Thoracic aorta (tissue), 2 donors: ENCODE measurements at places on chromosomes 16 and 17. TPM values are rescaled to one million over a fixed set of nuclear protein-coding genes. Genes with fewer than 3 reads are reported as not detected.

The CACNG5 gene
- not detected for total RNA-seq

DNA sequence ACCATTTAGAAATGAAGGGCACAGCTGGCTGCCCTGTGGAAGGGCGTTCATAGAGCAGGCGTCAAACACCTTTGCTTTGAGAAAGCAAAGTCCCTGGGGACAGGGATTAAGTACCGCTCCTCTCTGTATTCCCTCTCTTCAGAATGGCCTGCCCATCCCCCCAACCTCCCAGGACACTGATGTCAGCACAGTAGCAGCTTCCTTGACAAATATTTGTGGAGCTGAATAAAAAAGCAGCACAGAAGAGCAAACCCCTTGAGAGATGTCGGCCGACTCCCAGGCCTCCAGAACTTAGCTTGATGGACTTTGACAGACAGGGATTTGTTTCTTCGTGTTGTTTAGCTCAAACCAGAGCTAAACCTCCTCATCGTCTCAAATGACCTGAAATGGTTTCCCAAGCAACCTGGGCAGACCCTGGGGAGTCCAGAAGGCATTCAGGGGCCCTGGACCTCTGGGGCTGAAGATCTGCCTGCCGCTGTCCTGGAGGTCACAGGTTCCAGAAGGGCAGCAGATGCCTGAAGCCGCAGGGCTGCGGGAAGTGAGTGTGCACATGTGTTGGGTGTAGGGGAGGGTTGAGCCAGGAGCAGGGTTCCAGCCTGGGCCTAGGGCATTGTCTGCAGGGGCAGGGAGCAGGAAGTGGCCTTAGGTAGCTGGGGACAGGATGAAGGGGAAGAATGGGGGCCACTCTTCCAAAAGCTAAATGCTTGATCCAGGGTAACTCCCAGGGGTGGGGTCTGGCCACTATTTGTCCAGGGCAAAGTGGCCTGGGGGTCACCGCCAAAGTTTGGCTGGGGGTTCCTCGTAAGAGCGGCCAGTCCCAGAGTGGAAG, 42.3 kb upstream of the NKD1 start:
- no peaks in the 10 kb centered on the region for H3K27me3 ChIP-seq
- DNase-seq = no peak
- no peaks in the 10 kb centered on the region for H3K36me3 ChIP-seq

GRCh38 chr16:16150117-16150877, 73.0 kb downstream of the ABCC6 start:
- peaks cover 11% of the 10 kb centered on the region for H3K36me3 ChIP-seq
- peak; percentile 12 for DNase-seq
- H3K27me3 ChIP-seq = no peaks in the 10 kb centered on the region
- peaks cover 3% of the 10 kb centered on the region for H3K4me1 ChIP-seq
- peak overlapping the region; percentile 38 for H3K4me3 ChIP-seq

GRCh38 chr17:2852221-2852620, 56.0 kb downstream of the RAP1GAP2 start:
- H3K4me3 ChIP-seq = no peak overlapping the region
- peaks cover 21% of the 10 kb centered on the region for H3K4me1 ChIP-seq
- H3K36me3 ChIP-seq = no peaks in the 10 kb centered on the region
- H3K27ac ChIP-seq = no peak overlapping the region
- no peaks in the 10 kb centered on the region for H3K27me3 ChIP-seq

- H3K27ac ChIP-seq = no peak overlapping the region
- no peaks in the 10 kb centered on the region for H3K4me1 ChIP-seq
- no peak overlapping the region for H3K4me3 ChIP-seq
- no peak for DNase-seq
Observed at GRCh38 chr17:38326996-38327792, 16.6 kb downstream of the GPR179 start.

- peaks cover 84% of the 10 kb centered on the region for H3K36me3 ChIP-seq
- no peak for DNase-seq
- no peak overlapping the region for H3K27ac ChIP-seq
- H3K27me3 ChIP-seq = no peaks in the 10 kb centered on the region
- H3K4me3 ChIP-seq = no peak overlapping the region
Observed at GRCh38 chr16:67948015-67948414, 4.1 kb upstream of the LCAT start.

DNA sequence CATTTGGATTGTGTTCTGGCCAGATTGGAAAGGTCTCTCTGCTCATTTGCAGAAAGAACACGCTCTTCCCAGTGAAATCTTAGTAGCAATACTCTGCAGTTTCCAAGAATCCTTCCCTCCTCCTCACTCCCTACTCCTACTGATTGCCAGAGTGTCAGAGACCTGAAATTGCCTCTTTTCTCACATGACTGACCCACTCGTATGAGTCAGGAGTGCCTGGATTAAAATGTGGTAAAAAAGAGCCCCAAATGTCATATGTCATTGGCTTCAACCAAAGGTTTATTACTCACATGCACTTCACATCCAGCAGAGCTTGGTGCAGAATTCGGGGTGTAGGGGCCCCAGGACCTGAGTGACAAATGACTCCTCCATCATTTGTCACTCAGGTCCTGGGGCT, 39.7 kb upstream of the IRX3 start:
- H3K4me3 ChIP-seq = no peak overlapping the region
- H3K4me1 ChIP-seq = no peaks in the 10 kb centered on the region

GRCh38 chr17:83028851-83029250, 50.6 kb upstream of the METRNL start:
- no peaks in the 10 kb centered on the region for H3K36me3 ChIP-seq
- H3K4me1 ChIP-seq = no peaks in the 10 kb centered on the region
- H3K27me3 ChIP-seq = no peaks in the 10 kb centered on the region
- no peak for DNase-seq

The GALR2 gene
- total RNA-seq = not detected

DNA sequence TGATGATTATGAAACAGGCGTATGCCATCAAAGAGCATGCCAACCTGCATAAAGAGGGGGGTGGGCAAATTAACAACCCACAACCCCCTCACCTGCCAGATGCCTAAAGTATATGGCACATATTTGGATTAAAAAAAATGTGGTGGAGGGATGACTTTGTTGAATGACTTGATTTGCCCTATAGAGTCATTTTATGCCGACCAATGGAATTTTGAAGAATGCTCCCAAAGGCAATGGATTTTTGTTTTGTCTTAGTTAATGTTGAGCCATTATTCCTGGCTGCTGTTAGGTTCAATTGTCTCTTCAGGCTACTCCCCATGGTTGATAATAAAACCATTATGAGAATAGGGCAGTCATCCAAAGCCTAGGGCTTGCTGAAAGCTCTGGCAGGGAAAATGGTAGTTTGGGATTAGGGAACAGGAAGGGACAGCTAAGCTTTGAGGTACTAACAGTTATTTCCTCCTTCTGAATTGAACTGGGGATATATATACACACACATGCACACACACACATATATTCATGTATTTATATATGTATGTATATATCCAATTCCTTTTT, 5.8 kb upstream of the CHCT1 start:
- H3K27ac ChIP-seq = no peak overlapping the region
- no peaks in the 10 kb centered on the region for H3K36me3 ChIP-seq
- no peaks in the 10 kb centered on the region for H3K4me1 ChIP-seq

The TTLL6 gene
- total RNA-seq = not detected

The PRSS33 gene
- not detected for total RNA-seq

DNA sequence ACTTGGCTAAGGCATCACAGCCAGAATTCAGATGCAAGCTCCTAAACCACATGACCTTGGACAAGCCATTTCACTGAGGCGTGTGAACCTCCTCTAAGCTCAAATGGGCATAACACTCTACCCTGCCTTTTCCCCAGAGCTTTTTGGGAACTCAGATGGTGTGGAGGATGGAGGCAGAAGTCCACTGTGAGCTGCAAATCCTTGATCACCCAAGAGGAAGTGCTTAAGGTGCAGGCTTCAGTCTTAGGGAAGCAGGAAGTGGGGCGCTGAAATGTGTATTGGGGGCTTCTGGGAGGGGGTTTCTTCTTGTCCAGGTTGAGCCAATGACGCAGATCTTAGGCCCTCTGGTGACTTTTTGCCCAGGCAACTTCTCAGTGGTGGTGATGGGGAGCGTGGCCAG, 12.9 kb downstream of the CIITA start:
- H3K27me3 ChIP-seq = no peaks in the 10 kb centered on the region
- H3K27ac ChIP-seq = no peak overlapping the region
- no peaks in the 10 kb centered on the region for H3K36me3 ChIP-seq
- H3K4me1 ChIP-seq = no peaks in the 10 kb centered on the region

DNA sequence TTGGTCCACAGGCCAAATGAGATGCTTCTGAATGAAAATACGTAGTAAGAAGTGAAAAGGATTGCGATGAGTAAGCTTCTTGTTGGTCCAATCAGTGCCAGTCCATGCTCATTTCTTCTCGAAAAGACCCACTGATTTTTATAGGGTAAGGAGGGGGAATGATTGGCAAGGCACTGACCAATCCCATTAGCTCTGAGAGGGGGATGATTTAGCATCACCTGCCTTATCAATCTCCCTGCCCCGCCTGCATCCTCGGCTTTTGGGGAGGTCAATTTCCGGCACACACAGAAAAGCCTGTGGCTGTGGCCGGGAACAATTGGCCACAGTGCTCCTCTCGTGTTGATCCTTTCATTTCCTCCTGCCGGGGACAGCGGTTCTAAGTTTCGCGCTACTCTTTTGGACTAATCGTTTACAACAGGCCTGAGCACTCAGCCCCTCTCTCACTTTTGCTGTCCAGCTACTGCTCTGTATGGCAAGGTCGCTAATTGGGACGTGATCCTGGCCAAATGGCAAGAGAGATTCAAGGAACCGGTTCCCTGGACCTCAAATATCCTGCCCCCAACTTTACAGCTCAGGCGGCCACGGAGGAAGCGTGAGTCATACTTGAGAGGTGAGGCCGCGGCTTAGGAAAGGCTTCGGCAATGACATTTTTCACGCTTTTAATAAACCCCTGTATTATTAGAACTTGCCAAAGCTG, 43.1 kb downstream of the TBX4 start:
- no peak overlapping the region for H3K27ac ChIP-seq
- no peak overlapping the region for H3K4me3 ChIP-seq
- DNase-seq = no peak
- H3K27me3 ChIP-seq = no peaks in the 10 kb centered on the region
- no peaks in the 10 kb centered on the region for H3K36me3 ChIP-seq

GRCh38 chr16:26599785-26600104, 467.0 kb upstream of the C16orf82 start:
- H3K4me3 ChIP-seq = no peak overlapping the region
- DNase-seq = no peak
- no peaks in the 10 kb centered on the region for H3K4me1 ChIP-seq
- no peaks in the 10 kb centered on the region for H3K36me3 ChIP-seq

GRCh38 chr16:85366031-85366763, 246.9 kb upstream of the GSE1 start:
- H3K4me1 ChIP-seq = peaks cover 6% of the 10 kb centered on the region
- no peak overlapping the region for H3K27ac ChIP-seq
- no peaks in the 10 kb centered on the region for H3K27me3 ChIP-seq
- no peak for DNase-seq

- H3K36me3 ChIP-seq = no peaks in the 10 kb centered on the region
- DNase-seq = no peak
- H3K4me3 ChIP-seq = peak overlapping the region; percentile 84
- peak overlapping the region; percentile 57 for H3K27ac ChIP-seq
Observed at GRCh38 chr17:76498876-76499251, 2.4 kb downstream of the RHBDF2 start.

DNA sequence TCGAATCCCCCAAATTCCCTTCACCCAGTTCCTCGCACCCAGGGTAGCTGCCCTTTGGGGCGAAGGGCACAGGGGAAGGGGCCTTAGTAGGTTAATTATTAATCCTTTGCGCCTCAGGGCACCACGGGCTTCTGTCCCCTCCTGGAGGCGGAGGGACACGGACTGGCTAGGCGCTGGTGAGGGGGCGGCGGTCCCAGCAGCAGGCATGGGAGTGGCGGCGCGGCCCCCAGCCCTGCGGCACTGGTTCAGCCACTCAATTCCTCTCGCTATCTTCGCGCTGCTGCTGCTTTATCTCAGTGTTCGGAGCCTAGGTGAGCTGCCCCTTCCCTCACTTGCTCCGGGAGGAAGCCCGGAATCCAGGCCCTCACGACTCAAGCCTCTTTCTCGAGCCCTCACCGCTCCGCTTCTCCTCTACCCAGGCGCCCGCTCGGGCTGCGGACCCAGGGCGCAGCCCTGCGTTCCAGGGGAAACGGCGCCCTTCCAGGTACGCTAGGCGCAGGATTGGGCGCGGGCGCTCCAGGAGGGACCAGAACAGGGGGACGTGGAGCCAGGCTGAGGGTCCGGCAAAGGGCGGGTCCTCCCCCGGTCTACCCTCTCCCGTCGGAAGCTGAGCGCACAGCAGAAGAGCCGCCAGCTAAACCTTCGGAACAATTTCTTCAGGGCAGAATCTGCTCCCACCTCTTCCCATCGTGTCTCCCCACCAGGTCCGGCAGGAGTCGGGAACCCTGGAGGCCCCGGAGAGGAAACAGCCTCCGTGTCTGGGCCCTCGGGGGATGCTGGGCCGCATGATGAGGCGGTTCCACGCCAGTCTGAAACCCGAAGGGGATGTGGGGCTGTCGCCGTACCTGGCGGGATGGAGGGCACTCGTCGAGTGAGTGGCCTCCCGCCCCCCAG, at the start of gene GLTPD2:
TSS of gene GLTPD2 (plus strand) at position 158 of the 894 bp plus-strand sequence. CDS start at position 206, 48 bp downstream.
- no peaks in the 10 kb centered on the region for H3K36me3 ChIP-seq
- no peak for DNase-seq
- peak within 1 kb of the TSS; percentile 95 for H3K4me3 ChIP-seq
- no peaks in the 10 kb centered on the region for H3K27me3 ChIP-seq

The MRTFB gene
- total RNA-seq = 38.0 TPM
